ENCODE measurements at places on chromosomes 7 and 10. TPM values are rescaled to one million over a fixed set of nuclear protein-coding genes. Genes with fewer than 3 reads are reported as not detected.

GRM3 gene
- not detected for total RNA-seq

DNA sequence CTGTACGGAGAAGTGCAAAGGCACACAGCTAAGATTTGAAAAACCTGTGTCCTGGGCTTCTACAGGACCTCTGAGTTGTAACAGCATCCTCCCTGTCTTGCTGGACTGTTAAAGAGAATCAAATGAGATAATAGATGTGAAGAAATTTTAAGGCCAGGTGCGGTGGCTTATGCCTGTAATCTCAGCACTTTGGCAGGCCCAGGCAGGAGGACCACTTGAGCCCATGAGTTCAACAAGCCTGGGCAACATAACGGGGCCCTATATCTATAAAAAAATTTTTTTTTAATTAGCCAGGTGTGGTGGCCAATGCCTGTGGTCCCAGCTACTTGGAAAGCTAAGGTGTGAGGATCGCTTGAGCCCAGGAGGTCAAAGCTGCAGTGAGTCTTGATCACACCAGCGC is 2.9 kb upstream of the ARHGAP21 start:
- DNase-seq = no peak

- DNase-seq = no peak
Measured at GRCh38 chr10:11927746-11928145, 104.6 kb downstream of the PROSER2 start.

GRCh38 chr10:21314906-21315644 is 210.4 kb downstream of the SKIDA1 start:
- peak; percentile 58 for DNase-seq

Data from aorta (tissue), 5 donors.